ENCODE measurements at places on chromosomes 6 and 20.

DNA sequence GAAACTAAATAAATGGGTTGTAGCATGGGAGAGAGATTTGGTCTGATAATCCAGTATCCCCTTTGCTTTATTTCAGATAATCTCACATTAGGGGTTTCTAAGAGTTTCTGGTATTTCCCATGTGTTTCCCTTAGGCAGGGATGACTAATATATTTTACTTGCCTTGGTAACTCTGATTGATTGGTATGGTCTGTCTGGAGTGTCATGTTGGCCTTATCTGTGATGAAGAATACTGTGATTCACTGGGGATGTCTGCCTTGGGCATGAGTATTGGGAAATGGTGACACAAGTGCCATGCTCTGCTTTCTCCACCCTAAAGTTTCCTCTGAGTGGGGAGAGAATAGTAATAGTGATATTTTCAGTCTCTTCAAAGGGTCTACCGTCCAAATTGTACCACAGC, 10.1 kb downstream of the SLC22A2 start:
- no peak for DNase-seq

- no peak for DNase-seq
These were observed 187.0 kb upstream of the TAB2 start for GRCh38 chr6:149130508-149130907.

GRCh38 chr6:4170297-4170696, 34.9 kb upstream of the ECI2 start:
- no peak for DNase-seq

DNA sequence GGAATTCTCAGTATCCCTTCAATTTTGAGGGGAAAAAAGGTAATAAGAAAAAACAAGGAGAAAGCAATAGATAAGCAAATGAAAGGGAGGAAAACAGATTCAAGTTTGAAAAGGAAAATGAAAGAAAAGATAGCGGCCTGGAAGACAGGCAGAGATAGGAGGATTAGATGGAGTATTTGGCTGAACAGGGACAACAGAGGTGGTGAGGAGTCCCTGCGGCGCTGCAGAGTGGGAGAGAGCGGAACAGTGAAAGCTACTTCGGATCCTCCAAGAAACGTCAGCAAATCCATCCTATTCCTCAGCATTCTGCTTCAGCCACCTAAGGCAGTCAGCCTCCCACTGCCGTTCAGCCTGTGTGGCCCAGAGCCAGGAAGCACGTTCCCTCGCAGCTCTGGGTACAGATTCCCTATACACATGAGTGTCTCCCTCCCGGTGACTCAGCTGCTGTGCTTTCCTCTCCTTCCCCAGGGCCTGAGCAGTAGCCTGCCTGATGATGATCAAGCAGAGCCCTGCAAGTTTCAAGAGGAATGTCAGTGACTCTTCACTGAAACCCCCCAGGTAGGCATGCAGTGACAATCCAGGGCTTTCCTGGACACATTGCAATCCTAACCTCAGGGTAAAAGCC, 43.4 kb upstream of the CDYL start:
- DNase-seq = no peak

DNA sequence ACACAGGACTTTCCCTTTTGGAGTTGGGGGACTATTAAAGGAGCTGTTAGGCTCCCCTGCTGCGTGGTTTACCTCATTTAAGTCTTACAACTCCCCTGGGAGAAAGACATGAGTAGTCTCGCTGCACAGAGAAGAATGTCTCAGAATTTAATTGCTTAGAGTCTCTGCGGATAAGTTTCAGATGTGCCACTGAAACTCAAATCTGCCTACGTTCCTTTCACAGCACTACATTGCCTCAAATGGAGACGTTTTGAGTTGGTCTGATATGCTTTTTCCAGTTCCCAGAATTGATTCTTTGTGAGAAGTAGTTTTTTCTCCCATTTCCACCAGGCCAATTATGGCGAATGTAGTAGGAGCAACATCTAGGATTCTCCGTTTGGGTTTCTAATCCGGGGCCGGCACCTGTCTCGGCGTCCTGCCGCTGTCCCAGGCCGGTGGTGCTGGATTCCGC, 532 bp upstream of the SLC35F1 start:
- DNase-seq = no peak

GRCh38 chr20:33719277-33719988, 677 bp downstream of the PXMP4 start:
- DNase-seq = no peak

- no peak for DNase-seq
These were observed 670.8 kb downstream of the PRKN start for GRCh38 chr6:162056745-162057144.

DNA sequence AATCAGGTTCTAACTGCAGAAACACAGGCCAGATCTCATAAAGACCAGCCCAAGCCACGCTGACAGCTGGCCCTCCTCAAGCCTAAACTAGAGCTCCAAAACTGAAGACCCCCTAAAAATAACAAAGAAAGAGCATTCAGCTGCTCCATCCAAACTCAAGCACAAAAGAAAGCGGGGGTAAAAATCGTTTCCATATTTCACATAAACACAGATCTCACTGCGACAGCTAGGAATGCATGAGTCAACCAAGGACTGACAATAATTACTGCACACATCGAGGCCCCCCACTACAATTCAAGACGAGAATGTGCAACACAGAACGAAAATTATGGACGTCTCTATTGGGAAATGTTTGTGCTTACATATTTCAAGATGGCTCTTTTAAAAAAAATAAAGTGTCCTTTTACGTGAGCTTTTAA, 31.1 kb downstream of the CNKSR3 start:
- no peak for DNase-seq

DNA sequence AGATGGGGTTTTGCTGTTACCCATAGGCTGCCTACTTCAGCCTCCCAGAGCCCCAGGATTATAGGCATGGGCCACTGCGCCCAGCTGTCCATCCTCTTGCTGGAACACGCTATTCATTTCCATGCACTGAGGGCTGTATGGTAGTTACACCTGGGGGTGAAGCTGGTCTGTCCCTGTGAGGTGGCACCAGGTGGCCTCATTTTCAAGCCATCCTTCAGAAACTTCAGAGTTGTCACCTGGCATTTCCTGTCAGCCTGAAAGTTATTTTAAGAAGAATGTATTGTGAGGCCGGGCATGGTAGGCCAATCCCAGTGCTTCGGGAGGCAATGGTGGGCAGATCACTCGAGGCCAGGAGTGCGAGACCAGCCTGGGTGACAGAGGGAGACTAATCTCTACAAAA, 147.6 kb downstream of the DTNBP1 start:
- DNase-seq = no peak

DNA sequence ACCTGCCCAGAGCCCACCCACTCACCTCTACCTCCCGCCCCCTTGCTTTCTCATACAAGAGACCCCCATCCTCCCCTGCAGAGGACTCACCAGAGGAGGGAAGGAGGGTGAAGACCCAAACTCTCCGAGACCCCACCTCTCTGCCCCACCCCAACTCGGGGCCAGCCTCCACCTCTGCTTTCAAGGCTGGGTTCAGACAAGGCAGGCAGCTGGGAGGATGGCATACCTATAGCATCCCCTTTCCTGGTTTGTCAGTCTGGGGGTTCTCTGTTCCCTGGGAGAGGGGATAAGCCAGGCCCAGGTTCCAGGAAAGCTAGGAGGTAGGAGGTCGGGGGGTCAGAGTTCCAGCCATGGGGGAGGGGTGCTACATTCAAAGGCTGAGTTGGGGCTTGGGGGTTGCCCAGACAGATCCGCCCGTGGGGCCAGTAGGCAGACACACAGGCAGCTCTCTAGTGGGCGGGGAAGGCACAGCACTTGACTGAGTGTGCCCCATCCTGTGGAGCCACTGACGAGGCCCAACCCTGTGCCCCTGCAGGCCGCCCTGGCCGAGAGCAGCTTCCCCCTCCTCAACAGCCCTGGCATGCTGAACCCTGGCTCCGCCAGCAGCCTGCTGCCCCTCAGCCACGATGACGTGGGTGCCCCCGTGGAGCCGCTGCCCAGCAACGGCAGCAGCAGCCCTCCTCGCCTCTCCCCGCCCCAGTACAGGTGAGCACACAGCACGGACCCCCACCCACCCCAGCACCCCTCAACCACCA, 40.8 kb upstream of the MDFI start:
- DNase-seq = no peak

- no peak for DNase-seq
These were observed 289.9 kb downstream of the PLCB1 start for GRCh38 chr20:8421981-8422380.

DNA sequence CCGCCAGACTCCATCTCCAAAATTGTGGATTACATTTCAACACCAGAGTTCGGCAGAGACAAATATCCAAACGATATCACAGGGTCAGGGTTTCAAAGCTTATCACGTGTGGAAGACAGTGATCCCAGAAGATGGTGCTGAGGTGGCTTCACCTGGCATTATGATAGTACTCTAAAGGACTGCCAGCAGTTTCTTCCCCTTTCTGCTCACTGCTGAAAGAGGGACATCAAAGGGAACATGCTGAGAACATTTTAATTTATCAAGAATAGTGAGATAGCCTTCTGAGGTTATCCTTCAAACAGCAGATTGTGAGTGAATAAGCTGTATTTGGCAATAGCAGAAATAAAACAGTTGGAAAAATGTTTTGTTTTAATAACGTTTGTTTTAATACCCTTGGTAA, 79.7 kb downstream of the FIG4 start:
- DNase-seq = no peak

DNA sequence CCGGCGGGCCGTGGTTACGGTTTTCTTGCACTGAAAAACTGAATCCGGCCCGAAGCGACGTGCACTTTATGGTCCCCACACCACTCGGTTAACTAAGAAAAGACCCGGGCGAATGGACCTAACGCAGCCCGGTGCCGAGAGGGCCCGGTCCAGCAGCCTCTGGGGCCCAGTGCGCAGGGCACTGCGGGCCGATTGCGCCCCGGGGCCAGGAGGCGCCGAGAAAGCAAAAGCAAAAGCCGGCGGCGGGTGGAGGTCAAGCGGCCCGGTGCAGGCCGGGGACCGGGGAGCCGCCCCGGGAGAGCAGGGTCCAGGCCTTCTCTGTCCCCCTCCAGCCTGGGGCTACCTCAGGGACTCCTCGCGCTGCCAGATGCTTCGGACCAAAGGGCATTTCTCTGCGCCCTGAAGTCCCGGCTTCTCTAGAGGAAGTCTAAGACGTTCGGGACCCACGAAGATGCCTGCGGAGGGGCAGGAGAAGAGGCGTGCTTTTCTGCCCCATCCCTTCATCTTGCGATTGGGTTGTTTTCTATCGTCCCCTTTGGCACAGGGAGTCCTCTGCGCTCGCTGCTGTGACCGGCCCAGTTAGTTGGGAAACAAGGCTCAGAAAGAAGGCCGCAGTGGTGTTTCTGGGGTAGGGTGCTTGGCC, 4.4 kb downstream of the FOXF2 start:
- no peak for DNase-seq

- no peak for DNase-seq
These were observed 44.8 kb downstream of the TOMM6 start for GRCh38 chr6:41832263-41832662.

DNA sequence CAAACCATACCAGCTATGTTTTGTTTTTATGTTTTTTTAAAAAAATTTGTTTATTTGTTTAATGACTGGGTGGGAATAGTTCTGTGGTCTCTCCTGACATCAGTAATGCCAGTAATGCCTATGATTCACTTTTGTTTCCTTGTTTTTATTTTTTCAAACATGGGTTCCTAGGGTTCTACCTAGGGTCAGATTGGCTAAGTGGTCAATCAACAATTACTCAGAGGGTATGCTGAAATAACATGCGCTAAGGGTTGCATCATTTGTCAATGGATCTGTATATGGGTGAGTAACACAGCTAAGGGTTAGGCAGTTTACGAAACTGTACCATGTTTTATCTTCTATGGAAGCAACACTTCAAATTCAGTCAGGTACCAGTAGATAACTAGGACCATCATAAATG, 583.8 kb upstream of the GJE1 start:
- no peak for DNase-seq

- DNase-seq = no peak
These were observed 12.1 kb upstream of the IP6K3 start for GRCh38 chr6:33758815-33759216.

GRCh38 chr20:63733117-63733516, 3.3 kb upstream of the LIME1 start:
- DNase-seq = no peak

- DNase-seq = no peak
These were observed 32.0 kb downstream of the TFAP2A start for GRCh38 chr6:10382728-10383330.

DNA sequence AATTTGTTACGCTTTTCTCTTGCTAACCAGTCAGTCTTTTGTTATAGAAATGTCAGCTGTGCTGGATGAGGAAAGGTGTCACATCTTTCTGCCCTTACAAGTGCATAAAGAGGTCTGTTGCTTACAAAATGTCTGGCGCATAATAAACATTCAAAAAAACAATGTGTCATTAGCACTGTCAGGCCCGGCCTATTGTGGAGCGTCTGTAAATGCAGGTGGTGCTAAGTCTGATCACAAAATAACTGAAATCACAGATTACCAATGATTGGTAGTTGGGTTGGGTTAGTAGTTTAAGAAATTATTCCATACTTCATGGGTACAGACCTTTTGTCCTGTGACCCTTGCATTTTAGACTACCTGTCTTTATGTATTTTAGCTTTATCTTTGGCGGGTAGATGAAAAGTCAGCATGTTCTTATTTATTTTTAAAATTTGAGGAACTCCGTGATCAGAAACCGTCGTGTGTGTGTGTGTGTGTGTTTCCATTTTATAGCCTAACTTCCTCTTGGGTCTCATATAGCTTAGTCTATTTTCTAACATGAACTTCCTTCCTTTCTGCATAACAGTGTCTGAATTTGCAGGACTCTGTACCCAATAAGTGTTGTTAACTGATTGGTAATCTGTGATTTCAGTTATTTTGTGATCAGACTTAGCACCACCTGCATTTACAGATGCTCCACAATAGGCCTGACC, 88.1 kb upstream of the IFNGR1 start:
- no peak for DNase-seq

DNA sequence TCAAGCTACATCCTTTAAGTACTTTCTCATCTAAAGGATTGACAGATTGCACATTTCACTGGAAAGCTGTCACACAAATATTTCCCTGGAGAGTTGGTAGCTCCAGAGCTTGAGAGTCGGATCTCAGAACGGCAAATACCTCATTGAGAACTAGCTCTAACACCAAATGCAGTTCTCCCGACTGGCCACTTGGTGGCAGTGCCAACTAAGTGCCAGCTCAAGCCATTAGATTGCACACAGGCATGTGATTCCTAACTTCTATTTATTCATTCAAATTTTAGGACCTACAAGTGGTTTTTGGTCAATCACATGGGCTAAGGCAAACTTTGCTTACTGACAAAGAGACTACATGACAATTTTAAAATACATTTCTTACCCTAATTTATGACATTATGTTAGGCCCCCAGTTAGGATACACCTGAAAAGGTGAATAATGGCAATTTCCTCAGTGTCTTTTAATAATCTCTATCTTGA, 7.9 kb upstream of the MCHR2 start:
- no peak for DNase-seq

GRCh38 chr6:127434651-127435050, 24.5 kb downstream of the KIAA0408 start:
- no peak for DNase-seq

GRCh38 chr20:49349694-49350252, 71.9 kb upstream of the ZNFX1 start:
- no peak for DNase-seq

DNA sequence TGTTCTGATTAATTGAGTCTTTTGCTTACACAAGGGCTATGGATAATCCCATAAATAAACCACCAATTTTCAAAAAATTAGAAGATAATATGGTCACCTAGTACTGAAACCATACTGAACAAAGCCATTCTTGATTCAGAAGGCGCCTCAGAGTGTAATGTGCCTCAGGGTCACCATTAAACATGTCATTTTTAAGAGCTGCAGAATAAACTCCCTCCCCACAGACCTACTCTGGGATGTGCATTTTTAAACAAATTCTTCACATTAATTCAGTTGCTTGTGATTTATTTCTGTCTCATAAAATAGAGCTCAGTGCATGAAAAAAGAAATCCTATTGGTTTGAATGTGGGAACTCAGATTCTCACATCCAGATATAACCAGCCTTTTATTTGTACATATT, 202.1 kb upstream of the HEY2 start:
- DNase-seq = no peak
